ENCODE measurements at places on chromosomes 16 and 17.

GRCh38 chr17:74442670-74443515, 11.0 kb downstream of the GPRC5C start:
- DNase-seq: peak; percentile 95

GRCh38 chr17:82396601-82397435, 21.3 kb upstream of the HEXD start:
- DNase-seq: peak; percentile 32

GRCh38 chr17:7357381-7357780, 2.4 kb downstream of the TMEM95 start:
- DNase-seq: no peak

DNA sequence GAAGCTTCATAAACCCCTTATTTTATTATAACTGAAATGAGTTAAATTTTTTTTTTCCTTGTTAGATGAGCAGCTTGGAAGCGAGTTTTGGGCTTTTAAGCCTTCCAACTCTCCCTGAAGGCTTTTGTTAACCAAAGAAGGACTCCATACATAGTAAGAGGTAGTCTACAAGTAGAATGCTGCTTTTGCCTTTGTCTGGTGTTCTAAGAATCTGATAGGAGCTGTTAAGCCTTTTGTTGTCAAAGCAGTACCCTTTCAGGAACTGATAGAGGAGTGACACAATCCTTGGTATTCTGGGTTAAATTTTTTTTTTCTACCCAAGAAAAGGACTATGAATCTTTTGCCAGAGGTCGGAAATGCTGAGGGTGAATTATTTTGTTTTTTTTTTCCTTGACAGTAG, 26.1 kb downstream of the MAP2K4 start:
- DNase-seq: peak; percentile 21

Measured in MV-4-11 (cell line).